ENCODE measurements at places on chromosomes 11 and 22. TPM values are rescaled to one million over a fixed set of nuclear protein-coding genes. Genes with fewer than 3 reads are reported as not detected.

Gene NLRP10
- not detected for total RNA-seq

Gene ARHGAP8
- 14.8 TPM for total RNA-seq

Gene GNAZ
- 4.9 TPM for total RNA-seq

Gene MS4A8
- 0.29 TPM for total RNA-seq

Gene LMO2
- total RNA-seq: 29.8 TPM

Gene CASP1
- 6.2 TPM for total RNA-seq

Gene OR2AG2
- total RNA-seq: 0.18 TPM

Gene UBQLNL
- total RNA-seq: 1.5 TPM

Gene DEUP1
- total RNA-seq: 0.29 TPM

Gene BACE1
- 27.8 TPM for total RNA-seq

Gene SMC1B
- not detected for total RNA-seq

Gene GRAP2
- total RNA-seq: 2.5 TPM

Gene FJX1
- 16.4 TPM for total RNA-seq

Gene COPB1
- total RNA-seq: 142 TPM

Gene SAA2
- total RNA-seq: not detected

Gene DRD4
- total RNA-seq: 1.3 TPM

Gene POU2AF1
- total RNA-seq: 0.82 TPM

Gene ANO1
- total RNA-seq: 38.1 TPM

Gene PRR5L
- total RNA-seq: 30.7 TPM

Gene SLC29A2
- 10.5 TPM for total RNA-seq

Gene SYT8
- 0.82 TPM for total RNA-seq

Gene AGBL2
- 4.4 TPM for total RNA-seq

Gene BLID
- 2.0 TPM for total RNA-seq

Gene CFAP300
- total RNA-seq: 1.9 TPM

Gene MUC2
- total RNA-seq: under 0.01 TPM

Gene CELF1
- total RNA-seq: 140 TPM

Gene TRIM49
- not detected for total RNA-seq

Gene MMP8
- total RNA-seq: 2.8 TPM

Gene GPR83
- 0.41 TPM for total RNA-seq

Gene C1QTNF6
- total RNA-seq: 17.7 TPM

Gene JAM3
- 45.1 TPM for total RNA-seq

Gene FANCF
- 17.9 TPM for total RNA-seq

Measured in metanephros (tissue), 2 donors.